ENCODE measurements at places on chromosomes 4 and X.

- DNase-seq, result no peak
Observed at GRCh38 chrX:48511560-48511959, 2.8 kb downstream of the PORCN start.

DNA sequence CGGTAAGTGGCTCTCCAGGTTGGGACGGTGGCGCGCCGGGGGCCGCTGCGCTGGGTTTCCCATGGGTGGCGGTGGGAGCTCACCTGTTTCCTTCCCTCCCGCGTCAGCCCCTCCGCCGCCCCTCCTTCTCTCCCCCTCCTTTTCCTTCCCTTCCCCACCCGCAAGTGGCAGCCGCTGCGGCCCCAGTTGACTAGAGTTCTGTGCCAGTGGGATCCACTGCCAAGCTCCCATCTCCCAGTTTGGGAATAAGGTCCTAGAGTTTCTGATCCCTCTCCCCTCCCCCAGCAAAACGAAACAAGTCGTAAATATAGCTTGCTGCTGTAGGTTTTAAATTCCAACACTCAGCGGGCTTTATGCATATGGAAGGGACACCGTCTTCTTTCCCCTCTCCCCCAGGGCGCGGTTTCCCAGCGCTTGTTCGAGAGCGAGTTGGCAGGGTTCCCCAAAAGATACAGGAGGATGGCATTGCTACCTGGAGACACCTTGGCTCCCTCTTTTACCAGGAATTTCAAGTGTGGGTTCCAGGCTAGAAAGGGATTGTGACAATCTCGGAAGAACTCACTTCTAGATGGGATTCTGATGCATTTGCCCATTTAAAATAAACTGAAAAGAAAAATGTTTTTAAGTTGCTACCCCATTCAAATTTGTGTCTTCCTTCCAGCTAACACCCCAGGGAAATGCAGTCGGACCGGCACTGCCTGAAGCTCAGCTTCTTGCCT is 1.2 kb downstream of the TLL1 start:
- no peak for DNase-seq

GRCh38 chr4:2634014-2634413 is 97.6 kb downstream of the FAM193A start:
- no peak for DNase-seq

- no peak for DNase-seq
Observed at GRCh38 chr4:99490286-99490685, 20.5 kb upstream of the C4orf17 start.

DNA sequence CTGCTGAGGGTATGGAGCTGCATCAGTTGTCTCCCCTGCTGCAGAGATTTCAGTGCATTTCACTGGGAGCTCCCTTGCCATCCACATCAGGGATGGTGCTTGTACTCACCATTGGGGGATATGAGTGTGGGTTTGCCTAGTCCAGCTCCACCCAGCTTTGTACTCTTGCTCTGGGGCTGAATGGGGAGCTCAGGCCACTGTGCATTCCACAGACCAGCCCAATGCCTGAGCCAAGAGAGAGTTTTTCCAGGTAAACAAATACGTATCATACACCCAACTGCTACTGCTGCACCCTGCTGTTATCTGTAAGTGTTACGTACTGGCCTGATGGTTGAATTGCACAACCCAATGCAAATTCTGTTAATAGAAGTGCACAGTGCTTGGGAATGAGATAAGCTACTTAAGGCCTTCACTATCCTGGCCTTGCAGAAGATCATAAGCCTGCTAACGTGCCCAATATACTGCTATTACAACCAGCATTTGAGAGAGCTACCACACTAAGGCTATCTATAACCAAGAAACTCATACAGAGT is 205.0 kb upstream of the DMD start:
- DNase-seq, result no peak

GRCh38 chrX:32571579-32571978 is 639.8 kb downstream of the DMD start:
- DNase-seq, result no peak

DNA sequence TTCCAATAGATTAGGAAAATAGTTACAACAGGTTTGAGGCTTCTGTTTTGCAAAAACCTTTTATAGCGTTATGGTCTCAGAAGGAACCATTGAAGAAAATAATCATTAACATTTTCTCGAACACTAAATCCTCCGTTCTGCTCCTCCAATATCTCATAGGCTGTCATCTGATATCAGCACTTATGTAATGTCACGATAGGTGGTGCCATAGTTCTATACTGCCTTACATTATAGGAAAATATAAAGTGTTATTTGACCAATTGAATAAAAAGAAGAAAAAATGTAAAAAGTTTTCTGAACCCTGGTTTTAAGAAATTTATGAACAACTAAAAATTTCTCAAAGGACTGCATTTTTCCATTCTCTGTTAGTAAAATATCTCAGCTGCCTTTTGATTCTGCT is 291.4 kb downstream of the RPA4 start:
- DNase-seq, result no peak

GRCh38 chr4:86991994-86992393 is 57.2 kb downstream of the AFF1 start:
- DNase-seq, result no peak

DNA sequence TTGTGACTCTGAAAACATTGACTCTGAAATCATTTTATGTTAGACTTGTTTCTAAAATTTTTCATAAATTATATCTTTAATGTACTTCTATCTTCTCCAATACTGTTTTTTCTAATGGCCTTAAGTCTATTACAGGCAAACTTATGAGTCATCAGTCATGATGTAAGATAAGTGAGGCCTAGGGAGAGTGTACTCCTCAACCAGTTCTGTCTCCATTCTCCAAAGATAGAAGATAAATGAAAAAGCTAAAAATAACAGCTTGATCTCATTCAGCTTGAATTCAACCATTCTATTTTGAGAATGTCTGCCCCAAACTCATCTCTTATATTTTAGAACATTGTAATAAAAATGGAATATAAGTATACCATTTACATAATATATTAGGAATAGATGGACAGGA is 34.5 kb downstream of the STBD1 start:
- no peak for DNase-seq

DNA sequence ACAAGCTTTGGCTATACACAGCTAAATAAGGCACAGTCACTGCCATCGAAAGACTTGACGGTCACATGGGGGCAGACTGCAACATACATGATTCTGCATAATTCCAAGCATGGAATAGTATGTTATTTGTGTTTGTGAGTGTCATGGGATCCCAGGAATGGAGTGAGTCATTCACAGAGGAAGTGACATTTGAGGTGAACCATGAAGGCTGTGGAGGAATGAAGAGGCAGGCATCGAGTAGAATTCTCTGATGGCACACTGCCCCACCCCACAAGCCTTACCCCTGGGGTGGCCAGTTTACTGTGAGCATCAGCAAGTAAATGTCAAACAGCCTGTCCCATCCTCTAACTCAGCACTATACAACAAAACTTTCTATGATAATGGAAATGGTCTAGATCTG is 619.7 kb downstream of the MID1IP1 start:
- DNase-seq, result no peak

DNA sequence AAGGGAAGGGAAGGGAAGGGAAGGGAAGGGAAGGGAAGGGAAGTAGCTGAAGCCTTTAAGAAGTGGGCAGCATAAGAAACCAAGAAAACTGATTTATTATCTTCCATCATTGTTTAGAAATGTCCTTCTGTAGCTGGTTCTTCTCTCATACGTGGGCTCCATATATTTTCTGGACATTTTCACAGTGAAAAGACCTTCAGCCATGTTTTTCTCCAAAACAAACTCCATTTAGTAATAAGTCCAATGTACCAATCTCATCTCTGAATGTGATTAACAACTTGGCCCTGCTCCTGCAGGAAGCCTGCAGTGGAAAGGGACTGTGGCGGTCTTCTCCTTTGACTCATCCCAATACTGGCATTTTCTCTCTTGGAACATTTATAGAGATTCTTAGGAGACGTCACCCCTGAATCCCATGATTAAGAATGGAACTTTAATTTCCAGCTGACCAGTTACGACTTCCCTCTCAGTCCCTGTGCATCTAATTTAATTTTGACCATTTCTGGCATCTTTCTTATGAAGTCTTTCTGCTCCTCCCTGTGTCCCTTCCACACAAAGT is 96.6 kb upstream of the GUCY1A1 start:
- no peak for DNase-seq

- DNase-seq, result no peak
Observed at GRCh38 chr4:8274765-8275547, 5.4 kb downstream of the HTRA3 start.

DNA sequence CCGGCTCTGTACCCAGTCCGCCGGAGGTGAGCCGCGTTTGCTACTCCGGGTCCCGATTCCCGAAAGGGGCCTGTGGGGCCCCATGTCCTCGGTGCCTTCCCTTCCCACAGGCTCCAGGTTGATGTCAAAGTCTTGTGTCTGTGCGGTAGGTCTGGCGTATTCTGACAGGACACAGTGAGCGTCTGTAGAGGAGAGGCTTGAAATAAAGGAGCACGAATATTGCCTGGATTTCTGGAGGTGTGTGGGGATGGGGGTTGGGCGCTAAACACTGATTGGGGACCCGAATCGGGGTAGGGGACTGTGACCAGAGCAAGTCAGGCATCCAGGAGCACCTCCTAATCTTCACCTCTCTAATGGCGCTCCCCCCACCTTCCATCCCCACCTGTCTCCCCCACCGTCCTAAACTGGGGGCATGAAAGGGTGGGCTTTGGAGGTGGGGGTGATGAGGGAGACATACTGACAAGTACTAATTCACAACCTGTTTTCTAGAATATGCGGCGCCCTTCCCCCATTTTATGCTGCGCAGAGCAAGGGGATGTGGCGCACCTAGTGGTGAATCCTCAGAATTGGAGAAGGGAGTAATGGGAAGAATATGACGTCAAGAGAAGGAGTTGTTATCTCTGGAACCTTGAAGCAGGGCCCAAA is 855 bp downstream of the GPRASP2 start:
- no peak for DNase-seq

DNA sequence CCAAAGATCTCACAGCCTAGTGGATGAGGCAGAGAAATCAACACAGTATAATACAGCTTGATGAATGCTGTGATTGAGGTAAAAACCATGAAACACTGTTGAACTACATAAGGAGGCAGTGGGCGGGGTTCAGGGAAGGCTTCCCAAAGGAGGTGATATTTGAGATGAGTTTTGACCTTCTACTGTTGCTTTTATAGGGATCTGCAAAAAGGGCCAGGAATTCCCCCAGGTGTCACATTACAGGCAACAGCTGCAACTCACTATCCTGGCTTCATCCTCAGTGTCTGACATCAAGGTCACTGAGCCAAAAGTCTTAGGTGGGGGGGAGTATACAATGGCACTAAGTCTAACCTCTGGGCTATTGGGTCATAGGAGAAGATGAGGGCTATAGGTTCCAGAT is 185.7 kb upstream of the NRK start:
- DNase-seq, result no peak

DNA sequence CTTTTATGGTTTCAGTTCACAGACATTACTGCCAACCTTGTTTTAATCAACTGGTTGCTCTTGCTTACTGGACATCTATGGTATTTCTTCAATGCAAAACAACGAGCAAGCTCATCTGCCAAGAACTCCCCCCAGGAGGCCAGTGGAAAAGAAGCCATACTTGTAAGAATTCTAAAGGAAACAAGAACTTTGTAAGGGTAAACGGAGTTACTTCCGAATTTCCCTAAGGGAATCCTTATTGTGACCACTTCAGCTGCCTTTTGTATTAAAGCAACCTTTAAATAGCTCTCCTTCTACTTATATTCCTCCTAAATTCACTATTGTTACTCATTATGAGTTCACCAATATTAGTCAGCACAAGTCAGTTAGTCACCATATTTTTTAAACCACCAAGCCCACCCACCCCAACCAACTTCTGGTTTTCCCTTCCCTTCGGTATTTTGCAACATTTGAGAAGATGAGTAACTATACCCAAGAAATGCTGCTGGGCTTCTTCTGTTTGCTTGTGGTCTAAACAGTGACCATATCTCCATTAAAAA is 602.8 kb upstream of the DIPK2B start:
- peak; percentile 50 for DNase-seq

Data from activated naive CD4-positive, alpha-beta T cell treated with Interleukin-2 at 50 U/mL for 16 hours (primary cell).